ENCODE measurements at places on chromosomes 3 and 15.

- peak; percentile 90 for DNase-seq
Measured at GRCh38 chr3:113035387-113035982, 44.7 kb downstream of the GTPBP8 start.

DNA sequence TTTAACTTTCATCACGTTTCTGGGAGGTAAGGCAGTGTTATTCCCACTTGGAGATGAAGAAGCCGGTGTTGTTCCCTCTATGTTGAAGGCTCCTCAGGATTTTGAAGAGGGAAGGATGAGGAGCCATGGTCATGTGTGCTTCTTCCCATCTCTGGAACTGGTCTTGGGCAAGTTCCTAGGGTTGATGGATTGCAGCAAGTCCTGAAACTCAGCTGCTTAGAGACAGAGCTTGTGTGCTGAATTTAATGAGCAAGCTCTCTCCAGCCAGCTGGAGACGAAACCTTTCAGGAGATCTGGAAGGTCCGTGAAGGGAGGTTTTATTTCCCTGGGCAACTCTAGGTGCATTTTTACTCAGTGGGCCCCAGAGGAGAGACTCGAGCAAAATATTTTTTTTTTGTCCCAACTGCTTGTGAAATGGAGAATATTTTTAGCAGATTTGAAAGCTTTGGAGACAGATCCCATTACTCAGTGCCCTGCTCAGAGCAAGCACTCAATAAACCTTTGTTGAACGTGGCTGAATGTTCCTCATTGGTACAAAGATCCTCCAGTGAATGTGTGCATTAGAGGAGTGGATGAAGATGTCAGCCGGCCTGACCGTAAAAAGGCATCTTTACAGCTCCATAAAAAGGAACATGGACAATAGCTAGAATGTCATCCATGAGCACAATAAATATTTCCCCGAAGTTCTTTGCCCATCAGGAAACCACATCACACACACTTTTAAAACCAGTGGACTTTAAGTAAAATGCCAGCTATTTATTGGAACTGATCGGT, 55.6 kb upstream of the RGMA start:
- DNase-seq: no peak

GRCh38 chr3:36488077-36488789, 107.9 kb downstream of the STAC start:
- DNase-seq: peak; percentile 37

- no peak for DNase-seq
Measured at GRCh38 chr15:77663256-77663655, 30.5 kb upstream of the LINGO1 start.

GRCh38 chr15:70030851-70031250, 66.9 kb downstream of the TLE3 start:
- DNase-seq: no peak

DNA sequence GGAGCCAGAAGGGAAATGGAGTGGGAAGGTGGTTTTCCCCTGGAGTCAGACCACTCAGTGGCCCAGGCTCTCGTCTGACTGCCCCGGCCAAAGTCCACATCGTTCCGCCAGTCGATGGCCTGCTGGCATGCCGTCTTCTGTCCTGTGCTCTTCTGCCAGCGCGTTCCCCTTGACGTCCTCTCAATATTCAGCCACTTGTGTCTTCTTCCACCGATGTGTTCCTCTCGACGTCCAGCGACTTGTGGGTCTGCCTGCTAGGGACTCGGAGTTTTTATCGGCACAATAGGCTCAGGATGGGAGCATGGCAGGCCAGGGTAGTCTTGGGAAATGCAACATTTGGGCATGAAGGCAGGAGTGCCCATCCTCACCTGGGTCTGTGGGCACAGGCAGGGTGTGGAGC, 542.5 kb upstream of the LMCD1 start:
- DNase-seq: no peak

DNA sequence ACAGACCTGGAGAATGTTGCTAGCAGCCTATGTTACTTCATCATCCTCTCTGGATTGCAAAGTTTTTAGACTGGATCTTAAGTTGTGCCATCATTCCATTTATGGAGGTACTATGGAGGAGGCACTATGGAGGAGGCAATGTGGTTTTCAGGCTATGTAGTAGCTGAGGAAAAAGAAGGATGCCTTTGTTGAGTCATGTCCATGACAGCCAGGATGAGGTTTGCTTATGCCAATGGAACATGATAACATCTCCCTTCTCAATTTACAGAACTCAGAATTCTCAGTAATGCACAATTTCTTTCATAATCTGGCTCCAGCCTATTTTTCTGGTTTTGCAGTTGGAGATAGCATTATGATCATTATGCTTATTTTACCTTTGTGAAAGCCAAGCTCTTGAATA, 65.9 kb upstream of the TMEM108 start:
- DNase-seq: peak; percentile 17

DNA sequence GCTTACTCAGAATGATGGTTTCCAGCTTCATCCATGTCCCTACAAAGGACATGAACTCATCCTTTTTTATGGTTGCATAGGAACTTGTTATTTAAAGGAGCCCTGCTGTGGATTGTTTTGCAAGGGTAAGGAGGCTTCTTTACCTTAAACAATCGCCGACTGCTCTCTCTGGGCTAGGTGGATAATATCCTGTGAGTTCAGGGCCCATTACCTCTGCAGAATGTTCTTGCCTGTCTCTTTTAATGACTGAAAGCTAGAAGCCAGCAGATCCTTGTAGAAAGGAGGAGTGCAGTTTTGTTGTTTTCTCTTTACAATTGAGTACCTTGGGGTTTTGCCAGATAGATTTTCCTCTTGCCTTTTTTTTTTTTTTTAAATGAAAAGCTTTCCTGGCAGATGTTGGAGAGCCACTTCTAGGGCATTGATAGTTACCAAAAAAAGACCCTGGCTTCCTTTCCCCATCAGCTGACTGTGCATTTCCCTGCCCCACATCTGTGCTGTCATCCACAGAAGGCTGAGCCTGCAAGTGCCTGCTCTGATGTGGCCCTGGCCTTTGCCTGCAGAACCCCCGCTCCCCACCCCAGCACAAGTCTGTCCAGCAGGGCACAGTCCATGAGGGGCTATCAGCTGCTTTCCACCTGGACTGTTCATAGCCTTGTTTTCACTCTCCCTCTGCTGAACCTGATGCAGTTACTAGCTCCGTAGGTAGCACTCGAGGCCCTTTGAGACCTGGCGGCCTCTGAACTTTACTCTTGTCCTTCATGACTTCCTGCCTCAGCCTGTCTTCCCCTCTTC, 113.1 kb downstream of the CHCHD6 start:
- DNase-seq: peak; percentile 20

DNA sequence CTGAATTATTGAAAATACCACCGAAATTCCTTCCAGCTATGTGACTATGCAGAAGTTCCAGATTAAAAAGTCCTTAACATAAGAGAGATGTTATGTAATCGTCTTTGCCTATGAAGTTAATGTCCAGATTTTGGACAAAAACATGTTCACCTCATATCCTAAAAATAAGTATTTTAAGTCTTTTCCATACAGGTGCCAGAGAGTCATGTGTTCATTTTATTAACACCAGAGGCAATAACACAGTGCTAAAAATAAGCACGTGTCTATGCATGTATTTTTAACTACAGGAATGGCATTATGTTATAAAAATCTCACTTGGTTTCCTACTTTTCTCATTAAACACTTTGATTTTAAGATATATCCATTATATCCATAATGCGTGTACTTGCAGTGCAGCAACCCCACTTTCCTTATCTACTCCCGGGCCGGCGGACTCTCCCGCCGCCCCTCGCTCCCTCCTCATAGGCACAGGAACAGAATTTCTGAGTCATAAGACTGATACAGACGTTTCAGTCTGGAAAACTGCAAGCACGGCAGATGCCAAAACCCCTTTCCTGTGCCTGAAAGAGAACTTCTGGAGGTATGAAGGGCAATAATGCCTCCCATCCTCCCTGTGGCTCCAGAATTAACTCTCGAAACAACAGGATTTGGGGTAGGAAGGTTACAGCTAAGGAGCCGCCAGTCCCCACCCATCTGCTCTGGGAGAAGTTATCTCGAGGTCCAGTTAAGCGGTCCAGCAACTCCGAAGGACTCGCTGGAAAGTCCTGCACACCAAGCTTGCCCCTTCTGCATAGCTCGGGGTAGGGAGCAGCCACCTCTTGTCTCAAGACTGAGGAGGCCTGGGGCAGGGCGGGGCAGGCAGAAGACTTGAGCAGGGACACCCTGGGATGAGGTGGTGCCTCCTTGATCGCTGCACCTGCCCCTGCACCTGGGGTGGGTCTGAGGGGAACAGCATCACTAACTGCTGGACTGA, 22.3 kb upstream of the PSTPIP1 start:
- DNase-seq: no peak

DNA sequence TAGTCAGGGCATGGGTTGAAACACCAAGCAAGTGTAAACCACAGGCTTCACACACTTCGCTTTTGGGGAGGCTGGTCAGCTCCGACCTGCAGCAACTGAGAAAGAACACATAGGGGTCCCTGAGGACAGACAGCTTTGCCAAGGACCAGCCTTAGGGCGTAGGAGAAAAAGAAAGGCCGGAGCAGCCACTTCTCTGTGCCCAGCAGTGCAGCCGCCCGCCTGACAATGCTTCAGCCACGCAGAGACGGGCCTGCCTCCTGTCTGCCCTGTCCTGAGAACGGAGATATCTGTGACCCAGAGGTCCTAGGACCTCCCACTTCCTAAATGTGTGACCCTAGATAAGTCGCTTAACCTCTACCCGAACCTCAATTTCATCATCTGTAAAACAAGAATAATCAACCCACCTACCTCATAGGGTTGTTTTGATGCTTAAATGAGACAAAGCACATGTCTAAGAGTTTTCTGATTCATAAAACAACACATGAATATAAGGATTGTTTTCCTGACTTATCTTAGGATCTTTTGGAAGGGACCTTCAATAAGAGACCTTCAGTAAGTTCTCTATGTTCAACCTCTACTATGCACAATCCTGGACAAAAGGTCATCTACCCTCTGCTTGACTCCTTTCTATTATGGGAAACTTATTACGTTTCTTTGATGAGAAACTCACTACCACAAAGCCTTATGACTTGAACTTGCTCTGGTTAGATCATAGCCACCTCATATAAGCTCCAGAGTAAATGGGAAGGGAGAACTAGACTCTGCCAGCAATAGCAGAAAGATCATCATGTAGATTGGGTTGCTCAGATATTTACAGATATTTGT, 32.9 kb upstream of the RFTN1 start:
- no peak for DNase-seq

Data from adipocyte (in vitro differentiated cells).